SJSA1 (cell line): ENCODE measurements at places on chromosomes 3 and 15. TPM values are rescaled to one million over a fixed set of nuclear protein-coding genes. Genes with fewer than 3 reads are reported as not detected.

DNA sequence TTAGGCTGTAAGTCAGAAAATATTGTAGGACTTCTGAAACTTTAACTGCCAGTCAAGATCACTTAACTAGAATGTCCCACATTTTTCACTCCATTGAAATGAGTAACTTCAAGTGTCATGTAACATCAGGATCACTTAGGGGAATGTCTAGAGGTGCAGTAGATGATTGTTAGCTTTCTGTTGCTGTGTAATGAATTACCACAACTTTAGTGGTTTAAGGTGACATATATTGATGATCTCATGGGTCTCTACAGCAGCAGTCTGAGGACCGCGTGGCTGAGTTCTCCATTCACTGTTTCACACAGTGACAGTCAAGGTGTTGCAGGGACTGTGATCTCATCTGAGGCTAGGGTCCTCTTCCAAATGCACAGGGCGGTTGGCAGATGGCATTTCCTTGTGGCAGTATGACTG lies 82.7 kb downstream of the SLC25A26 start:
- no peak for DNase-seq

DNA sequence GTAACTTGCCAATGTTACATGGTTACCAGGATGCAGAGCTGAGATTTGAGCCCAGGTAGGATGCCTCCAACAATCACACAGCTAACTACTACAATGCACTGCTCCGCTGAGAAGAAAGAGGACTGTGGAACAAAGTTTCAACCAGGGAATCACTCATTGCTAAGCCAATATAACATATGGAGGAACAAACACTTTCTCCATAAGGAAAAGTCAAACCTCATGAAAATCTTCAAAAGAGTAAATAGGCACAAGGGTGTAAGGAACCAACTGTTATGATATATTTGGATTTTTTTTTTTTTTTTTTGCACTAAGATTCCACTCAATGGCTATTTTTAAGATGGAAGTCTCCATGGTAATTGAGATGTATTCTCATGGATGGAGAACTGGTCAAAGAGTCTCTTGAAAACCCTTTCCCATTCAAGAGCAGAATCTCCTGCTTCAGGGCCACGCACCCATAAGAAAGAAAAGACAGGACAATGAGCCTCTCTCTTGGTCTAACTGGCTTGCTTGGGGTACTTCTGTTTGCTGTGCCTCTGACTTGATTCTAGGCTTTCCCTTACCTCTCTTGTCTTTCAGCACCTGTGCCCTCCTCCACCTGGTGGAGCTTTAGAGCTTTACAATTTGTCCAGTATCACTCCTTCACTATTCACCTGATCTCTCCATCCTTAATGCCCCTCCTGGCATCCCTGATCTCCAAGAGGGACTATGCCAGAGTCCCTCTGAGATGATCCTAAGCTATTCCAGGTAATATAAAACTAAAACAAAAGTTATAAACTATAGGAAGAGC lies 252.8 kb downstream of the NTRK3 start:
- DNase-seq = no peak

GRCh38 chr15:65037309-65037708 lies 7.9 kb upstream of the MTFMT start:
- no peak for DNase-seq

DNA sequence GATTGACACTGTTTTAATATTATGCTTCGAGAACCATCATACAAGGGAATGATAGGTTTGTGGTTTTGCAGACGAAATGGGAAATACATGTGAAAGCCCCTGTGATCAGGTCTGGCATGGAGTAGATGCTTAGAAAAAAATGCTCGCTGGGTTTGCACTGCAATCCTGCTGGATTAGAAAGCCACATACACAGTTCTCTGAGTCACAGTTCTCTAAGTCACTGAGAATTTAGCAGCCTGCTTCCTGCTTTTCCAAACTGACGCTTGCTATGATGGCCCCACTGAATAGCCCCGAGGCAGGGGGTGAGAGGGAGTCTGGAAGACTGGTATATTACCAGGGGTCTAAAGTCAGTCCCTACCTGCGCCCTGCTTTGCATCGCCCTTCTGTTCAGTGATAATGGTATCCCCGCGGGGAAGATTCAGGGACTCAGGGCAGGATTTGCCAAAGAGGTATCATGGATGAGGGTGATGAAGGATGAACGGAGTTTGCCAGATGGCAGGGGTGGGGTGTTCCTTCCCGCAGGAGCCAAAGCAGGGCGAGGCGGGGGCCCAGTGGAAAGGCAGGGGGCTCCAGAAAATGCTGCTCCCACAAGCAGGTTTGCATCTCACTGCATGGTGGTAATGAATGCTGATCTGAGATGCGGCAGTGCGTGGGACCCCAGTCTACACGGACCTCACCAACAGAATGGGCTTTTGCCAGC lies 82.3 kb downstream of the IQSEC1 start:
- DNase-seq = no peak

IGF2BP2 gene
- 37.9 and 96.5 TPM in 2 replicates for total RNA-seq

DNA sequence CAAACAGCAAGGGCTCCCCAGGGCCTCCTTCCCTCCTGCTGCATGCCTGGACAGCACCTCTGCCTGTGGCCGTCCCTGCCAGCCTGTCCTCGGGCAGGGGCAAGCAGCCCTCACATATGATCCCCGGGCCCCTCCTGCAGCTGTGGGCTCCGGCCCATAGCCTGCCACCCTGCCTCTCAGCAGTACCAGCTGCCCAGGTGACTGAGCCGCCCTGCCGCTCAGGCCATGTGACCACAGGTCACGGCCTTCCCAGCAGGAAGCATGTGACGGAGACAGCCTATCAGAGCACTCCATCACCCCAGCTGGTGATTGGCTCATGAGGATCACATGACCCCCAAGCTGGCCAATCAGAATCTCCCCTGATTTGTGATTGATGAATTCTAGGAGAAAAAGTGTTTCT lies 23.9 kb downstream of the ALDH1L1 start:
- no peak for DNase-seq

GRCh38 chr3:33064929-33065328 lies 32.0 kb downstream of the GLB1 start:
- DNase-seq = no peak

- DNase-seq = no peak
These were observed 139.1 kb downstream of the SAMMSON start for GRCh38 chr3:70138606-70139005.
